Tongue (tissue), 3 donors: ENCODE measurements at places on chromosomes 4 and X.

DNA sequence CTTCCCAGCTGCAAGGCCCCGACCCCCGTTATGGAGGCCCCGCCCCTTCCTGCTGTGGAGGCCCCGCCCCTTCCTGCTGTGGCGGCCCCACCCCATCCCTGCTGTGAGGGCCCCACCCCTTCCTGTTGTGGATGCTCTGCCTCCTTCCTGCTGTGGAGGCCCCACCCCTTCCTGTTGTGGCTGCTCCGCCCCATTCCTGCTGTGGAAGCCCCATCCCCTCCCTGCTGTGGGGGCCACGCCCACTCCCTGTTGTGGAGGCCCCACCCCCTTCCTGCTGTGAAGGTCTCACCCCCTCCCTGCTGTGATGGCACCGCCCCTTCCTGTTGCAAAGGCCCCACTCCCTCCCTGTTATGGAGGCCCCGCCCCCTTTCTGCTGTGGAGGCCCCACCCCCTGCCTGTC is 104.9 kb upstream of the PSAPL1 start:
- DNase-seq, result no peak

DNA sequence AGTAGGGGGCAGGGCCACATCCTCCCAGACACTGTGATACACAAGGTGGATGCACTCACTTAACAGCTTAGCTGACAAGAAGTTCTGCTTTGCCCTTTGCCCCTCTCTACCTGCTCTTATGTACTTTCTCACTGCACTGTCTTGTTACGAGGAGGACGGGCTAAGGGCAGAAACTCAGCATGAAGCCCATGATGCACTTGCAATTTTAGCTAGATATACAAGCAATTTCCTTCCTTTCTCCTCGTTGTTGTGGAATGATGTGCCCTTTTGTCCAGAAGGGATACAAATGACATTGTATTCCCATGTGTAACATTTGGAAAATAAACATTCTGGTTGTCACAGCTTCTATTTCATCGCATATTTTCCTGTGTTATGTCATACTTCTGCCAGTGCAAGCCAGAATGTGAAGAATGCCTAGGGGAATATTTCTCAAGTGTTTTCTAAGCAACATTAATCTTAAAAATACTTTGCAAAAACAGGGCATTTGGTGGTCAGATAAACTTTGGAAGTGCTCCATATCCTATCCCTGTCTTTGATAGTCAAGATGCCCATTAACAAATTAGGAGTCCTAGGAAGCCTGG is 47.2 kb downstream of the MAOA start:
- DNase-seq, result peak; percentile 27

DNA sequence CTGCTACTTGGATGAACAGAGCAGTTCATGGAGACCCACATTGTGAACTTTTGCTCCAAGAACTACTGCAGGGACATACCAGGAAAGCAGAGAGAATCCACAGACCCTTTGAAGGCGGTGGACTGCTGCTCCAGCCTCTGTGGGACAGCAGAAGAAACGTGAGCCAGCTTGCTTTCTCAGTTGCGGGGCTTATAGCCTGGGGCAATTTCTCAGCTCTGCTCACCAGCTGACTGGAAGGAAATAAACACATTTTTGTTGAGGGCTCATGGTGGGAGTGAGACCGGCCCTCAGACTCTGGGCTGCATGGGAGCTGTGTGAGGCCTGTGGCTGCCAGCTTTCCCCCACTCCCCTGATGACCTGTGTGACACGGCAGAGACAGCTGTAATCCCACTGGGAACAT is 2.6 kb upstream of the ADH1A start:
- no peak for DNase-seq

- DNase-seq, result no peak
Observed at GRCh38 chr4:153655002-153655541, 29.0 kb upstream of the TLR2 start.

GRCh38 chr4:112377594-112378242 is 80.5 kb downstream of the ALPK1 start:
- no peak for DNase-seq

- DNase-seq, result peak; percentile 76
Observed at GRCh38 chr4:152118819-152119553, 358.2 kb upstream of the GATB start.

GRCh38 chrX:127129510-127129909 is 310.0 kb downstream of the PRR32 start:
- DNase-seq, result no peak

DNA sequence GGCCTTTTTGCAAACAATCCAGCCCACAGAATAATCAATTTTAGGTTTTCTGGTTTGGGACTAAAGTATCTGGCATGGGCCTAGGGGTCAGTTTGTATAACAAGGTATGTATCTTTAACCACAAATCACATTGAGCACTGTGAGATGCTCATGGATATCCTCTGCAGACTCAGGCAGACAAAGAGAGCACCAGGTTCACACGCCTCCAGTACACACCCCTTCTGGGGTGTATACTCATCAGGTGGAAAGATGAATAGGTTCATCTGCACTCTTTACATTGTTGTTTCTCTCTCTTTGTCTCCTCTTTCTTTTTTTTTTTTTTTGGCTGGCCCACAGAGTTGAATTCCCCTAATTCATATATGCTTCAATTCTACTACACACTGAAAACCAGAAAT is 21.1 kb downstream of the TEC start:
- no peak for DNase-seq

DNA sequence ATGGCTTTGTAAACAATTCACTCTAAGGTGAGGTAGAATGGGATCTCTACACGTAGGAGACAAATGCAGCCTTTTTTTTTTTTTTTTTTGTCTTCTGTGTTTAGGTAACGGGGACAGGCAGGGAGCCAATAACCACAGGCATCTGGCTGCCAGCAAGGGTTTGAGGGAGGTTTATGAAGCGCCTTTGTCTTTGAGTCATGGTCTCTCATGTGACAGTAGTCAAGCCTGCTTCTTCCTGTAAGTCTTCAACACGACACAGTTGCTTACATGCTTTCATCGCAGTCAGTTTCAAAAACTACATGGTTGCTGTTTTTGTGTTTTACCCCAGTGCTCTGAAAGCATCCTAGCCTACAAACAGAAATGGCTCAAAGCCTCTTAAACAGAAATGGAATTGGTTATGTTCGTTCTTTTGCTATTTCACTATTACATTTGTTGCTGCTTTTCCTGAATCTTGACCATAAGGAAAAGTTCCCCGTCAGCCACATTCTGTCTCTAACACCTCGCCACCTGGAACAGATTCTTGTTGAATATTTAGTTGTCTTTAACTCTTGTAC is 127.8 kb upstream of the METTL14 start:
- DNase-seq, result peak; percentile 7

DNA sequence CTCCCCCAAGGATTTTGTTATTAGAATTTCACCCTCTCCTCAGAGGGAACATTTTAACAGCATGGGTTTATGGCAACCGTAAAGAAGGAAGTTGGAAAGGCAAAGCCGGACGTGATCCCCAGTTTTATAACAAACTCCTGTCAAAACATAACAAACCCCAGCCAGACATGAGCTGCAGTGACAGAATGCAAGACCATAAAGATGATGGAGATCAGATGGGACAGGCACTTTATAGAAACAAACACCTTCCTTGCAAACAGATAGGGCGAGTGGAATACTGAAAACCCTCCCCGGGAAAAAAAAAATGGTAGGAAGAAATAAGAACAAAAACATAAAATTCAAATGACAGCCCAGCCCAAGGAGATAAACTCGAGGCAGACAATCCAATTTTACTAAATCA is 281.4 kb downstream of the LDB2 start:
- no peak for DNase-seq

GRCh38 chr4:176726803-176727202 is 65.9 kb downstream of the VEGFC start:
- no peak for DNase-seq

DNA sequence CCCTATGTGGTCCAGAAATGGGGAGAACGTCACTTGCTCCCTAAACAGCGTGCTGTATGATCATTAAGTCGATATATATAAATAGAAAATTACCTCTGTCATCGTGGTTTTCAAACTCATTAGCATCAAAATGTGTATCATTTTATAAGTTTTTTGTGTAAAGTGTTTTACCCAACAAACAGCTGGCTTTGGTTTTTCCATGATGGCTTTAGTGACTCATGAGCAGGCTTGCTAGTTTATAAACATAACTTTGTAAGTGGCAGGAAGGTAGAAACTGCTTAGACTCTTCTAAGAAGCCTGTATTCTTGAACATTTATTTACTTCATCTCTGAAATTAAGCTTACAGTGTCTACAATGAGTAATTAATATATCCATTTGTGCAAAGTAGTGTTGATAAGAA is 108.4 kb upstream of the DIPK2B start:
- no peak for DNase-seq

DNA sequence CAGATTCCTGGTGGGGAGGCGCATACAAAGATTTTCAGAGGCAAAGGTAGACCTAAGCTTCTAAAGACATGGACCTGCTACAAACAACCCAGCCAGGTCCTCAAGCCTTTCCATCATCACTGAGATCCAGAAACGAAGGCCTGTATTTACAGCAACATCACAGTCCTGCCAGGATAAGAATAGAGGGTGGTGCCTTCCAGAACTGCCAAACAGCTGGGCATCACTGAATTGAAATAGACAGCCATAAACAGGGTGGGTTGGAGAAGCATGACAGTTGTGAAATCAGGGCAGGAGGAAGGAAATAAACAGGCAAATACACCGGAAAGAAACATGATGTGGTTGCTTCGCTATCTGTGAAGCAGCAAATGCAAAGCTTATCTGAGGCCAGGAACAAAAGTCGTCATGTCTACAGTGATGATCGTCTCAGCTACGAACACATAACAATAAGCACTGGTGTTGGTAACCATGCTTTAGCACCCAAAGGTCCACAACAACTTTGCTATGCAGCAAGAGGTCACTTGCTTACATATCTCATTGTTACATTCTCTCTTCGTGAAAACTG is 6.7 kb upstream of the TMEM154 start:
- DNase-seq, result no peak

DNA sequence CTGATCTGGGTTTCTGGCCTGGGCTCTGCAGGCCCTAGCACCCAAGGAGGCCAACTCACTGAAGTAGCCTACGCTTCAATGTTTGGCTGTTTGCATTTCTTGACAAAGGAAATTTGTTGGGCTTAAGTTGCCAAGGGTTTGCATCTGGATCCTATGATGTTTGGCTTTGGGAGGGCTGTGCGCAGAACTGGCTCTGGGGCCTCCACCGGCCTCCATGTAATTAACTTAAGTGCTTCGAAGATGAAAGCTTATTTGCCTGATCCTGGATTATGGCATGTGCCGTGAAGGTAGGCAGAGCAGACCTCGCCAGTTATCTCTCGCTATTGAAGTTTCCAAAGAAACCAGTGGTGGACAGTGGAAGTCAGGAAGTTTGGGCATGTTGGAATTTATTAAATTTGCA is 124.3 kb upstream of the STX18 start:
- no peak for DNase-seq

GRCh38 chrX:43805579-43805978 is 76.7 kb downstream of the MAOB start:
- DNase-seq, result no peak

GRCh38 chr4:997375-998071 is 4.3 kb upstream of the SLC26A1 start:
- DNase-seq, result no peak

DNA sequence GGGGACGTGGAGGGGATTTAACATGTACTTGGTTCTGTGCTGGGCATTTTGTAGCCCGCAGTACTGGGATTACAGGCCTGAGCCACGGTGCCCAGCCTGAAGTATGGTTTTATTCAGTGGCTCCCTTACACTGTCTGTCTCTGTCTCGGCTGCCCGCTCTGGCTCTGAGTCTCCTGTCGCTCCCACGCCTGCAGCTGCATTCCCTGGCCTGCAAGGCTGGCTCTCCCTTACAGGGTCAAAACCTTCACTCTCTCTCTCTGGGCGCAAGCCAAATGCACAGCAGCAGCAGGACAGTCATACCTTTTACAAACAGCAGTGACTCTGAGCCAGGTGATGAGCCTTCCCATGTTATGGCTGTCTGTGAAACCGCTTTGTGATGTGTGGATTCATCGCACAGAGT is 72.1 kb downstream of the HTRA3 start:
- peak; percentile 64 for DNase-seq

DNA sequence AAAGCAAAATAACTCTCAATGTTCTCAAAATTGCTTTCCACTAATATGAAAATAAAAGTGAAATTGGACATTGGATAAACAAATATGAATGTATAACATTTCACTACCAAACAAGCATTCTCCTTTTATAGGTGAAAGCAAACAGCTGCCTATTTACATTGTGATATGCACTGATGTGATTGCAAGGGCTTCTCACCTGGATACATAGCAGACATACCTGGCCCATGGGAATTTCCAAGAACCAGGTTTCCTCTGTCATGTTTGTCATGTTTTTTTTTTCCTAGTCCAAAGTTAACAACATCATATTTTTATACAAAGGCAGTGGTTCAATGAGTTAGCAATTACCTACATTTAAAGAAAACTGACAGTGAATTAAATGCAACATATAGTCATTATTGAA is 228.5 kb downstream of the ANKRD50 start:
- DNase-seq, result no peak

DNA sequence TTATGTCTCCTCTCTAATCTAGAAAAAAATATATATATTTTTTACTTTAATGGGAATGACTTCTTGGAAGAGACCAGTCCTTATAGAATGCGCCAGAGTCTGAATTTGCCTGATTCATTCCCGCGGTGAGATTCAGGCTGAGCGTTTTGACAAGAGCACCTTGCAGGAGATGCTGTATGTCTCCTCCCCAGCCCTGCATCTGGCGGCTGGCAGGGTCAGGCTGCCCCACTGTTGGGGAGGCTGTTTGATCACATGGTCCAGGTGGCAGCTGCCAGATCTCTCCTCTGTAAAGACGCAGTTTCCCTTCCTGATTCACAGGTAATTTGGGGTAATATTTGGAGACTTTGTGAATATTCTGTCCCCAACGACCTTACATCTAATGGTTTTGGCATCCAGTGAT is 9.7 kb downstream of the PDZD4 start:
- DNase-seq, result no peak

DNA sequence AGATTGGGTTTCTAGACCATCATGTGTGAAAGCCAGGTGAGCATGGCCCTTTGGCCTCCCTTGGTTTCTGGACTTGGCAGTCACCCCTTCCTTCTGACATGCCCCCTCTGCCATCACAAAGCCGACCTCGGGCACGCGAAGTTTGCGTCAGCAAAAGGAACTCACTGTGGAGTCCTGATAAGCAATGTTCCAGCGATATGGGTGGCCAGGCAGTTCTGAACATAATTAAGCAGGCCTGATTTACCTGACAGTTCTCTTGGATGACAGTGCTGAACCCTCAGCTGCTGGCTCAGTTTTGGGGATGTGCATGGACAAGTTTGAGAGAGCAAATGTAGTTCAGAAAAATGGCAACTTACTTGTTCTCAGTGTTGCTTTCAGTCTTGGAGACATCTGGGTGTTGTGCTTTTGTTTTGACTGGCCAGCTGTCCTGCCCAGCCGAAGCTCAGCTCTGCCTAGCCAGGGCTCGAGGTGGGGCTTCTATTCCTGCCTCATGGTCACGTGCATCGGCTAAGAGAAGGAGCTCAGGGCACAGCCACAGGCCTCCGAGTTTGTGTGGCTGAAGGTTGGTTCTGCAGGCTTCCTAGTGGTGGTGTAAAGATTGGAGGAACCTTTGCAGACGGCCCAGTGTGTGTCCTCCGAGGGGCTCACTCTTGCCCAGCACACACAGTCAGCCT is 78.3 kb downstream of the CLDN34 start:
- no peak for DNase-seq
